Sciatic nerve (tissue), 2 donors: ENCODE measurements at places on chromosomes 7 and 10. TPM values are rescaled to one million over a fixed set of nuclear protein-coding genes. Genes with fewer than 3 reads are reported as not detected.

- no peak for DNase-seq
Observed at GRCh38 chr10:110535958-110536891, 31.3 kb upstream of the SMC3 start.

DNA sequence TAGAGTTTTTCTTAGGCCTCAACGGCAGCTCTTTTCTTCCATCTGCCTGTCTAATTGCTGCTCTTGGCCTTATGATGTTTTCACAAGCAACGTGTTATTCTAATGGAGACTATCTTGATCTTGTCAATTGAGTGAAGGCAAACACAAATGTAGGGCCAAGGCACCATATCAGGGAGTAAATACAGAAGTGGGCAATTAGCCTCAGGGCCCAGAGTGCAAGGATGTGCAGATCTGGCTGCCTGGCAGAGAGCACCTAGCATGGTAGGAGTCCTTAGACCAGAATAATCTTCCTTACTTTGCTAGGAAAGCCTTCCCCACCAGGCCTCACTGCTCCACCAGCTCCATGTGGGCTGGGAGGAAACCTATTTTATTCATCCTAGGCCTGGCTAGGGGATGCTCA lies 590.9 kb downstream of the LRMDA start:
- no peak for DNase-seq

GRCh38 chr10:132641401-132641800 lies 103.8 kb downstream of the INPP5A start:
- DNase-seq, result no peak

DNA sequence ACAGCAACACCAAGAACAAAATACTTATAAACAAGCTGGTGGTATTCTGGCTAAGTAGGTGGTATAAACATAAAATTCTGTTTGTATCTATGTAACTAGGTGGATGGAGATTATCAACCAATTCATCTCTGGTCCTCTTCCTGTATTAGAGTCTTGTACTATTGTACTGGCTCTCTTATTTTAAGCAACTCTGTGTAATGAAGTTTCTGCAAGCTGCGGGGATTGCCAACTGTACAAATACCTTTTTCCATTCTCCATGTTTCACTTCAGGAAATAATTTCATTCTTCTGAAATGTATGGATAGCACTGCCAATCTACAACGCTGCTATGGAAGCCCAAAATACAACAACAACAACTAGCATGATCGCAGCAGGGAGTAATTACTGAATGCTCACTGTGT lies 44.8 kb downstream of the JAZF1 start:
- DNase-seq, result no peak

GRCh38 chr7:78905436-78905835 lies 548.0 kb downstream of the MAGI2 start:
- DNase-seq, result no peak

DNA sequence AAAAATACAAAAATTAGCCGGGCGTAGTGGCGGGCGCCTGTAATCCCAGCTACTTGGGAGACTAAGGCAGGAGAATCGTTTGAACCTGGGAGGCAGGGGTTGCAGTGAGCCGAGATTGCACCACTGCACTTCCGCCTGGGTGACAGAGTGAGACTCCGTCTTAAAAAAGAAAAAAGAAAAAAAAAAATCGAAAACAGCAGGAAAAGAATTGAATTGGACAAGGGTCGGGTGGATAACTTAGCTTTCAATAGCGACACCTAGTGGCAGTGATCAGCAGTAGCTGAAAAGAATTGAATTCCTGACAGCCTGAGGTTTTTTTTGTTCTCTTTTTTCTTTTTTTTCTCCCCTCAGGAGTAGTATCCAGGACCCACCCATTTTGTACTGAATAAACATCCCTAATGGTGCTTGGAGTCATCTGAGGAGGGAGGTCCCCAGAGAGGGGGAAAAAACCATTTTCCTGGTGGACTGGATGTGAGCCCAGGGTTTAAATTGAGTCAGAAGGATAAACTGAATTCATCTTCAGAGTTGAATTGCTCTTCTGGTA lies 55.1 kb downstream of the CYCS start:
- DNase-seq, result peak; percentile 60

DNA sequence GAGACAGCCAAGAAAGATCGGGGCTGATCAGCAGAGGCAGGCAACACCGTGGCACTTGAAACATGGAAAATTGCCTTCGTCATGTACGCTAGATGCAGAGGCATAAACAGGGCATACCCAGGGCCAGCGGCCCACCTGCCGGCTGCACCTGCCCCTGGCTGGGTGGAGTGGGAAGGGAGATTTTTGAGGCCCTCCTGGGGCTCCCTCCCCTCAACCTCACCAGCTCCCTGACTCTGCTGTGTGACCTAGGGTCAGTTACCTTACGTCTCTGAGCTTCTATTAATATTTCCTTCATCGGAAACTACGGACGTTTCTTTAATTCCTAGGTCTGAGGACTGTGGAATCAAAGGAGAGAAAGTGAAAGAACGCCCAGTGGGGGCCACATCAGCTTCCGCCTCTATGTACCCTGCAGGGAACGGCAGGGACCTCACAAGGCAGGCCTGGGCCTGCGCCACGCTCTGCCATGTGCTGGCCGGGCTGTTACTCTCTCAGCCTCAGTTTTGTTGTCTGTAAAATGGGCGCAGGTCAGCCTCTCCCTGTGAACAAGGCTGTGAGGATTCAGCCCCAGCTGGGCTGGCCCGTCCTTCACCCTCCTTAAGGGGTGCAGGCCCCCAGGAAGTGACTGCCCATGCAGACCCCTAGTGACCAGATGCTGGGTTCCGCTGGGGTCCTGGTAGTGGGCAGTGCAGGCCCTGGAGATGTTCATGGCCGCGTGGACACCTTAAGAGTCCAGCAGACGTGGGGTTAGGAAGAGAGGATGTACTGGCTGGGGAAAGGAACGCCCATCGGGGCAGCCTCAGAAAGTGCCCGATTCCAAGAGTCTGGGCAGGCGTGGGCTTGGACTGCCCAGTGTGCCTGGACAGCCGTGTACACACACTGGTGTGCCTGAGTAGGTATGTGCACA lies 22.7 kb downstream of the ELFN1 start:
- peak; percentile 42 for DNase-seq

- DNase-seq, result no peak
Observed at GRCh38 chr10:84138478-84139125, 707 bp upstream of the GHITM start.

DNA sequence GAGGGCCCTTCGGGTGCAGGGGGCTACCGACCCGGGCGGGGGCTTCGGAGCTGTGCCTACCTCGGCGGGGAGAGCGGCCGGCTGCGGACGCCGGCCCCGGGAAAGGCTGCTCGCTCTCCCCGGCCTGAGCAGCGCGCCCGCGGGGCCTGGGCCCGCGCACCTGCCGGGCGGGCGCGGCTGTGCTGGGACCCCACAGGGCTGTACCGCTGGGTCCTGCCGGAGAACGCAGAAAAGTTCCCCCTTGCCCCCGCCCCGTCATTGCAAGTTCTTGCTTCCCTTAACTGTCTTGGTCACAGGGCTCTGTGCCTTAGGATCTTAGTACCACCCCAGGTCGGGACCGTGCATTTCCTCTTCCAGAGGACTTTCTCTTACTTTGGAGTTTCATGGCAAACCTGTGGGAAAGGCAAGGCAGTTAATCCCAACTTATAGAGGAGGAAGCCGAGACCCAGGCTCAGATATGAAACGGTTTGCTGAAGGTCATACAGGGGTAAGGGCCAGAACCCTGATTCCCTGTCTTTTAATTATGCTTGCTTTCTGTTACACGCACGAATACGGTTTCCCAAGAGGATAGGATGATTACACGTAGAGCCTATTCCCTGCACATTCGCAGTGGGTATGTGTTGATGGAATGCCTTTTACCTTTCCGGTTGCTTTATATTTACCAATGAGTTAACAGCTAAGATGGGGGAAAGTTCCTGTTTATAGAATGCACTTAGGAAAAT lies 652 bp downstream of the PCGF5 start:
- DNase-seq, result no peak

- no peak for DNase-seq
Observed at GRCh38 chr10:130179640-130180039, 43.4 kb downstream of the GLRX3 start.

ZEB1 gene
- 187 TPM for total RNA-seq
